ENCODE measurements at places on chromosomes 1 and 21. TPM values are rescaled to one million over a fixed set of nuclear protein-coding genes. Genes with fewer than 3 reads are reported as not detected.

NCMAP gene
- not detected for total RNA-seq

LENEP gene
- total RNA-seq = not detected

NPHS2 gene
- total RNA-seq = not detected

MARK1 gene
- 3.1 TPM for total RNA-seq

YBX1 gene
- 620 TPM for total RNA-seq

GNG12 gene
- total RNA-seq = 156 TPM

Measured in glomerular endothelial cell (primary cell).